ENCODE measurements at places on chromosomes 5 and 9.

GRCh38 chr9:82115900-82116299 is 127.3 kb downstream of the SPATA31D1 start:
- DNase-seq: no peak

DNA sequence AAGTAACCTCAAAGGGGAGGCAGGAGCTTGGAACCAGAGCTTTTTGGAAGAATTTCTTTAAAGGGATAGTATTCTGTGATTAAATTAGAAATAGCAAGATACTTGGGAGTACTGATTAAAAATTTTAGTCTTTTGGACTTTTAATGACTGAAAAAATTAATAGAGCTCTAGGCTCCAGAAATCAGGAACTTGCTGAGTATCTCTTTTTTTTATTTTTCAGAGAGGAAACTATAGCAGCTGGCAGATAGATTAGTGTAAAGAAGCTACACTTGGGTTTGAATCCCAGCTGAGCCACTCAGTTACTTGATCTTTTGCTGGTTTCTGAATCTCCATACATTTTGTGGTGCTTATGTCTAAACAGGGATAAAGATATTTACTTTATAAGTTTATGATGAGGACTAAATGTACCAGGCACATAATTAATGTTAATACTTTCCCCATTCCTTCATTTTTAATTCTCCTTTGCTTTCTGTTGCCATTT is 94.2 kb upstream of the TNC start:
- no peak for DNase-seq

- DNase-seq: peak; percentile 63
Observed at GRCh38 chr9:115264313-115264712, 146.4 kb upstream of the TNC start.

GRCh38 chr9:3478549-3478953 is 47.2 kb downstream of the RFX3 start:
- DNase-seq: no peak

DNA sequence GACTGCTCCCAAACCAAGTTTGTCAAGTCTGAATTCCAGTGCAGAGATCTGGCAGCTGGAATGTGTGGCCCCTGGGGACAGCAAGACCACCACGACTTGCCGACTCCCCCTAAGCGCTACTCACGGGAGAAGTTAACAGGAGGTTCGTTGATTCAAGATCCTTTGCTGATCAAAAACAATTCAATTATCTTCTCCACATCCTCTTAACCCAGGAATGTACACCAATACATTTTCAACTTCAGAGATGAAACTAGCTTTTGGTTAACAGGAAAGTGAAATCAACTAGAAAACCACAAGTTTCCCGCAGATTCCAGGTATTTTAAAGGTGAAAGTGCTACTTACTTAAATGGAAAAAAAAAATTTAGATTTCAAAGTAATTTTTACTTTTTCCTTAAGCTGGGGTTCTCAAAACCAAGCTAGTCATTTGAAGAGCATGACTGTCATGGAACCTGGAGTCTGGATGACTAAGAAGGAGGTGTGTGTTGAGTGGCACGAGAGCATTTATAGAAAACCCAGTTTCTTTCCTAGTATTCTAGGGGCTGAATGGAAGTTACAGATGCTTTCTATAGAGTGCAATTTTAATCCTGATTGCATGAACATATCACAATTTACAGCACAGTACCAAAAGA is 257.5 kb upstream of the PANK3 start:
- no peak for DNase-seq

DNA sequence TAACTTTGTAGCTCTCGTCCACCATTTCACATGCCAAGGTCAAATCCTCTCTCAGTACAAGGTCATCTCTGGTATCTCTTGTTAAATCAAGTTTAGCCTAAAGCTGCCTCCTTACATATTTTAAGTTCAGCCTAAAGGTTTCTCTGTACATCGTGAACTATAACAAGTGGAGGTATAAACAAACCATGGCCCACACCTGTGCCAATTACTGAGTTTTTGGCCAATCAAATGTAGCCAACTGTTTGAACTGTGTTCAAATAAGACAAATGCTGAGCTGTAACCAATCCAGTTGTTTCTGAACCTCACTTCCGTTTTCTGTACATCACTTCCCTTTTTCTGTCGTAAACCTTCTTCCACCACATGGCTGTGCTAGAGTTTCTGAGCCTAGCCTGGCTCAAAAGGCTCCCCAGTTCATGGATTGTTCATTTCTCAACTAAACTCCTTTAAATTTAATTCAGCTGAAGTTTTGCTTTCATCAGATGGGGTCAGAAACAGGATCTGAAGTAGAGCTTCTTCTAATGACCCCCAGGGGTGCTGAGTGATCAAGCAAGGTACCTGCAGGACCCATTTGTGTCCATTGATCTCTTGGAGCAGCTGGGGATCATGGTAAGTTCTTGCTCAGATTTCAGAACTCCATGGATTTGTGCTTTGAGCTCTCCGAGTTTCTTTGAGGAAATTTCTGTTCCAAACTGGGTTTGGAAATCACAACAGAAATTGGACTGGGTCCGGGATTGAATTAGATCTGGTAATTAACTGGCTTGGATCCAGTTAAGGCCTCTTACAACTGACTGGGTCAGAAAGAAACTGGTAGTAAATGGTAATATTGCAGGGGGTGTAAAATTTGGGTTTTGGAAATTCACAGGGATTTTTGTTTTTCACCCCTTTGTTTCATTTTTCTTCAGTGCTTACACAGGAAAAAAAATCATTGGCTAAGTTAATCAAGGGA is 11.0 kb upstream of the NANS start:
- DNase-seq: no peak

DNA sequence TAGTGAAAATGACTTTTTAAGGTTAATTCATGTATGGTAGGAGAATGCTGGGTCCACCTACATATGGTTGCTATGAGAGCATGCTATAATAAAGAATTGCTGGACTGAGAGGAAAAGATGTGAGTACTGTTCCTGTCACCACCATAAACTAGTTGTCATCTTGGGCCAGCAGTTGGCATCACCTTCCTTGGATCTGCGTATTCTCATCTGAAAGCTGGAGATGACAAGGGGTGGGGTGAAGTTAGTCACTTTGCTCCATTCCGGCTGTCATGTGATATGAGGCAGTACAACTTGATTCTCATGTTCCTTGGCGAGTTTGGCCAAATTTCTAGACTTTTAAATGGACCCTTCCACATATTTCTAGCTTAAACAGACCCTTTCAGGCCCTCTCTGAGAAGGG is 33.3 kb downstream of the PIP5K1B start:
- DNase-seq: no peak

DNA sequence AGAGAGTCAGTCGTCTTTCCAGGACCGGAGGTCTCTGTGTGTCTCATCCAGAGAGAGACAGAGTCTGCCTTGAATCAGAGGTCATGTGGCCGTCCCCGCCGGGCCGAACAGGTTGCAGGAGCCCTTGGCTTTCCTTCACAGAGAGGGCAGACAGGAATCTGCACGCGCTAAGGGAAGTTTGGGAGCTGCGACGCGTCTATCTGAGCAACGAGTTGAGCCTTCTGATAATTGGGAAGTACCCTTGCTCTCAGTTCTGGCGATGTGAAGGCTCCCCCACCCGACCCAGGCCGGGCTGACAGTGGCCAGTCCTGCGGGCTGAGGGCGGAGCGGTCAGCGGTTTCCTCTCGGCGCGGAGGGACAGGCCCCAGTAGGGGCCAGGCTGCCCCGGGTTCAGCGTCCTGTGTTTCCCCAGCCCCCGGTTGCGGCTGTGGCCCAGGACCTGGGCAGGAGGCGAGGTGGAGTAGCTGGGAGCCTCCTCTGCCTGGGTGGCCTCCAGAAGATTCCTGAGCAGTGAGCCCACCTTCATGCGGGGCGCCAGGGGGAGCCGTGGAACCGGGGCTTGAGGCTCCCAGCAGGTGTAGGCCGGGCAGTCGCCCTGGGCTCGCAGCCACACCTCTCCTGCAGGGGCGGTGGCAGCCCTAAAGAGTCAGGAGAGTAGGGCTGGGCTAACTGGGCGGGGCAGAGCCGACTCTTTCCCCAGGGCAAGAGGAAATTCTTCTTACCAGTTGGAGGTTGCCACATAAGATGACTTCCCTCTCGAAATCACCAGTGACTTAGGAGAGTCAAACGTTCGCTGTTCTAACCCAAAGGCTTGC is 13.9 kb downstream of the NR2F1 start:
- no peak for DNase-seq

DNA sequence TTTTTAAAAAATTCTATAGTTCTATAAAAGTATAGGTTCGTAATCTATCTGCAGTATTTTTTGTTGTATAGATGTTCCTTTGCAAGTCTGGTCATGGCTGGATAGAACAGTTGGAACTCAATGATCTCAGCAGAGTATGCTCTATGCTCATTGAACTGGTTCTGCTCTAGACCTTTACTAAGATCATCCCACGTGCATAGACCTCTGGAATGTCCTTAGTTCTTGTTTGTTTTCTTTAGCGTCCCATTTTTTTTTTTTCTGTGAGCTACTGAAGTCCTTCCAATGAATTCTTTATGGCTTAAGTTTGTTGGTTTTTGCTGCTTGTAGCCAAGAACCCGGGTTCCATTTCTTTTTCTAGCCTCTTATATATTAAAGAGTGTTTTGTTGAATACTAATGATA is 3.5 kb downstream of the TMEM38B start:
- no peak for DNase-seq

GRCh38 chr5:153276151-153276550 is 214.3 kb upstream of the GRIA1 start:
- no peak for DNase-seq

GRCh38 chr5:72117307-72117706 is 10.0 kb downstream of the MAP1B start:
- DNase-seq: no peak

GRCh38 chr5:38134810-38135209 is 123.5 kb upstream of the EGFLAM start:
- DNase-seq: no peak

GRCh38 chr5:136957428-136957827 is 541.7 kb downstream of the SPOCK1 start:
- no peak for DNase-seq

DNA sequence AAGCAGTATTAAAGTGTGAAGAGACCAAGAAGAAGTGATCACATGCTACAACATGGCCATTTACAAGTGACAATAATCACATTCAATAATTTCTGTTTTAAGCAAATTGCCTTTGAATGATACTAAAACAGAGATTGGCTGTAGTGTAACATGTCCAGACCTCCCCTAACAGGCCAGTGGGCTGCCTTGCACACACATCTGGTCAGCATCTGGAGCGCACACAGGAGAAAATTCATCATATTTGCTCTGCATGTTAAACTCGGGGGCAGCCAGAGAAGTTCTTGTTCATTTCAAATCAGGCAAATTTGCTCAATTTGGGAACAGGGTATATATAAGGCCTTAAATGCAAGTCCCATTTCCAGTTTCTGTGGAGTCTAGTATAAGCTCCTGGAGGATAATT is 111.1 kb upstream of the FBXL7 start:
- DNase-seq: no peak

DNA sequence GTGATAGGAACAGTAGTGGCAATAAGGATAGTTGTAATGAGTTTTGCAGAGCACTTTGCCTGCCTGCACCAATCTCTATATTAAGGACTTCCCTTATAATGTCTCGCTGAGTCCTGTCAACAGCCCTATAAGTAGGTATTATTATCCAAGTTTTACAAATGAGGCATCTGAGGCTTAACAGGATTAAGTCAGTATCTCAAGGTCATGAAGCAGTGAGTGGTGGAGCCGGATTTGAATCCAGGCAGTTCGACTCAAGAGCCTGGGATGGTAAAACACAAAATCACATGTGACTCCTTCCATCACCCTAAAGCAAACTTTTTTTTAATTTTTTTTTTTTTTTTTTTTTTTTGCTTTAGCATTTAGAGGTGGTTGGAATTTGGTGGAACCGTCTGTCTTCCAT is 59.0 kb upstream of the RARS1 start:
- DNase-seq: no peak

GRCh38 chr9:86577420-86578333 is 223.5 kb upstream of the TUT7 start:
- DNase-seq: no peak

- no peak for DNase-seq
Observed at GRCh38 chr9:137694962-137695875, 76.4 kb downstream of the EHMT1 start.

- no peak for DNase-seq
Observed at GRCh38 chr5:173712609-173713175, 96.2 kb upstream of the BOD1 start.

DNA sequence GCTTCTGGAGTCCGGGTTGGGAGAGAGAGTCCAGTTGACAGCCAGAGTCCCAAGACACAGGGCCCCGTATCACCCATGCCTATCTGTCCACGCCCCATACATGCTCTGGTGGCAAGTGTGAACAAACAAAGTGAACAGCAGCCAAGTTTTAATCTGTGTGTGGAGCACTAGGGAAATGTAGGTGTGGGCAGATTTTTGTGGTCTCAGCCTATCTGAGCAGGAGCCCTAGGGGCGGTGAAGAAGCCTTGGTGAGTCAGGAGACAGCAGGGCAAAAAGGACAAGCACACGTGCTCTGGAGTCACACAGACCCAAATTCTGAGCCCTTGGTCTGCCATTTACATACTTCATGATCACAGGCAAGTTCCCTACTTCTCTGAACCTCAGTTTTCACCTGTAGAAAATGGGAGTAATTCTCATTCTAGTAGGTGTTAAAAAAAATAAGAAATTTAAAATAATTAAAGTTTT is 23.2 kb downstream of the EGR1 start:
- no peak for DNase-seq

- DNase-seq: no peak
Observed at GRCh38 chr9:20144197-20144596, 355.4 kb upstream of the SLC24A2 start.

DNA sequence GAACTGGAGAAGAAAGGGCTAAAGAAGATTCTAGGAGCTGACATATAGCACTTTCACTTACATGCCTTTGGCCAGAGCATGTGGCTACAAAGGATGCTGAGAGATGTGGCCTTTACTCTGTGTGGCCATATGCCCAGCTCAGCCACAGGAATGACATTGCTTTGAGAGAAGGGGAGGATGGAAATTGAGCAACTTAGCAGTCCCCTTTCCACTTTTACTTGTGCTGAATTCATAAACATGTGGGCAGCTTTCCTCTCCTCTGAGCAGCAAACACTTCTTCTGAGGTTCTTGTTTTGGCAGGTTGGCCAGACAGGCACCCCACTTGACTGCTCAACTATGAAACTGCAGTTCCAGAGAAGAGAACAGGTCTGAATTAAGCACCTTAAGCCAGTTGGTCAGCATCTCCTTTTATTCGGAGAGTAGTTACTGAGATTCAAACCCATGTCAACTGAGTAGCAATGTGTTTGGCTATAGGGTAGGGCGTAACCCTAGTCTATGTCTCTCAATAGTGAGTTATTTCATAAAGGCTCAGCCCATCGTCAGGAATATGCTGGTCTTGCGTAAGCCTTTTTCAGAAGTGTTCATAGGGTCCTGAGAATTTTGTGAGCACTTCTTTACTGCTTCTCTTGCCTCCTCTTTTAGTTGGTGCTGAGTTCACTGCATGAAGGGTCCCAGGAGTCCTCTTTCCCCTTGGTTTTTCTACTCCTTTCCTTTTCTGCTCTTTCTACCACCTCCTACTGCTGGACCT is 134.5 kb downstream of the PALM2AKAP2 start:
- peak; percentile 64 for DNase-seq

GRCh38 chr5:54742417-54742891 is 224.9 kb downstream of the SNX18 start:
- DNase-seq: peak; percentile 49
